ENCODE measurements at places on chromosomes 4 and X. TPM values are rescaled to one million over a fixed set of nuclear protein-coding genes. Genes with fewer than 3 reads are reported as not detected.

POU3F4 gene
- 7.7 TPM for polyA plus RNA-seq

SUPT20HL2 gene
- 0.07 TPM for polyA plus RNA-seq

PPP2R3B gene
- 19.7 TPM for polyA plus RNA-seq

ATP10D gene
- 44.3 TPM for polyA plus RNA-seq

MAGED4 gene
- 36.6 TPM for polyA plus RNA-seq

RIBC1 gene
- 5.1 TPM for polyA plus RNA-seq

JADE3 gene
- polyA plus RNA-seq, result 23.5 TPM

ARHGEF9 gene
- 31.6 TPM for polyA plus RNA-seq

H2BW2 gene
- polyA plus RNA-seq, result 0.58 TPM

ARHGAP24 gene
- polyA plus RNA-seq, result 103 TPM

C1QTNF7 gene
- 22.5 TPM for polyA plus RNA-seq

CFI gene
- polyA plus RNA-seq, result 89.1 TPM

RAB9B gene
- 2.4 TPM for polyA plus RNA-seq

MAP7D2 gene
- polyA plus RNA-seq, result 5.1 TPM

DNAAF6 gene
- not detected for polyA plus RNA-seq

NSG1 gene
- 6.2 TPM for polyA plus RNA-seq

EREG gene
- polyA plus RNA-seq, result 0.07 TPM

WDFY3 gene
- 38.8 TPM for polyA plus RNA-seq

MPC1L gene
- not detected for polyA plus RNA-seq

INTU gene
- polyA plus RNA-seq, result 25.1 TPM

HPGD gene
- 60.2 TPM for polyA plus RNA-seq

TRMT2B gene
- polyA plus RNA-seq, result 11.7 TPM

RADX gene
- 5.6 TPM for polyA plus RNA-seq

FAM47C gene
- not detected for polyA plus RNA-seq

Measured in left renal cortex interstitium (tissue), 4 donors.